ENCODE measurements at places on chromosomes 3 and 15.

- no peak for DNase-seq
These were observed 1.4 kb downstream of the IGF1R start for GRCh38 chr15:98649472-98650416.

GRCh38 chr3:112038863-112039262 is 4.3 kb downstream of the TMPRSS7 start:
- DNase-seq: no peak

- peak; percentile 1 for DNase-seq
These were observed 762.2 kb upstream of the ALCAM start for GRCh38 chr3:104604326-104605010.

- DNase-seq: no peak
These were observed 360.1 kb upstream of the THRB start for GRCh38 chr3:24854748-24855147.

DNA sequence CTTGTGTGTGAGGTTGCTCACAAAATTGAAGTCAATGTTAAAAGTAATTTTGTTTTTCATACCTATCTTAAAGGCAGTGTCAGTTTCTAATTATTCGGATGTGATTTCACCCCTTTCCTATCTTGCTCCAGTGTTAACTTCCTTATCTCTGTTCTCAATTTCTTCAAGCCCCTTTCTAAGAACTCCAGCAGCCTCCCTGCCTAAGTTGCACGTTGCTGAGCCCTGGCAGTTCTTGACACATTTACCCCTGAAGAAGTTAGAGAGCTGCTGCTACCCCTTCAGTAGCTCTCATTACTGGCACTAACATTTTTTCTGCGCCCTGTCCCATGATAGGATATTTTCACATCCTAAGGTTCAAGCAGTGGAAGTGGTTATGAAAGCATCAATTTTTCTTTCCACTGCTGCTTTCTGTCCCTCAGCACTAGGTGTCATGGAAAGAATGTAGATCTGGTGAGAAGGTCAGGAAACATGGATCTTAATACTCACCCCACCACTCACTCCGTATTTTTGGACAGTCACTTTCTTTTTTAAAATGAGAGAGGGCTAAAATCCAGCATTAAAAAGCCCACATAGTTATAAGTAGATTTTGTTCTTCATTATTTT is 62.9 kb downstream of the OPA1 start:
- DNase-seq: no peak

GRCh38 chr3:43161684-43162229 is 55.9 kb upstream of the POMGNT2 start:
- DNase-seq: no peak

DNA sequence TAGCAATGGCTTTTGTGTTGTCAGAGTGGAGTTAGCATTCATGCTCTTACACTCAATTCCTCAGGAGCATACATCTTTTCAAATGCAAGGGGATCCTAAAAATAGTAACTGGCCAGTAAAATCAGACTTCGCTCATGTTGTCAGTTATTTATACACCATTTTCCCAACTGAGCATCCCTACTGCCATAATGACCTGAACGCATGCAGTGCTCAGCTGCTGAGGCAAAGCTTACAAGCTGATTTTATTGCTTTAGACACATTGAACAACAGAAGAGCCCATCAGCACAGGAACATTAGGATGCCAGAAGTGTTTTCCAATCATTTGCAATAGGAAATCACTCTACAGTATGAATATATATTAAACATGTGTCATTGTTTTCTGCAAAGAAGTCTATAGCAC is 689.7 kb upstream of the BCHE start:
- DNase-seq: no peak

DNA sequence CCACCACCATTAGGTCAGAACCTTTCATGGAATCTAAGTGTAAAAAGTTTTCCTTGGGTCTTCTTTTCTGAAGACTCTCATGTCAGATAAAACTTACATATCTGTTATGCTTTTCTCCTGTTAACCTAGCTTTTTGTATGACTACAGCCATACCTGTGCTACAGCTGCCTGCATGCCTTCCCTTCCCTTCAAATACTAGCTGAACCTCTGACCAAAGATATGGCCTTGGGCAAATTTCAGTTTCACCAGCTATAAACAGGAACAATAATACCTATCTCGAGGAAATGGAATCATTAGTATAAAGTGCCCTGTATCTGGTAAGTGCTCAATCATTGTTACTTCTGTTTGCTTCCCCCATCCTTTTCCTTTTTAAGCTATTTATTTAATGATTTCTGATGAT is 25.0 kb downstream of the GLB1 start:
- no peak for DNase-seq

DNA sequence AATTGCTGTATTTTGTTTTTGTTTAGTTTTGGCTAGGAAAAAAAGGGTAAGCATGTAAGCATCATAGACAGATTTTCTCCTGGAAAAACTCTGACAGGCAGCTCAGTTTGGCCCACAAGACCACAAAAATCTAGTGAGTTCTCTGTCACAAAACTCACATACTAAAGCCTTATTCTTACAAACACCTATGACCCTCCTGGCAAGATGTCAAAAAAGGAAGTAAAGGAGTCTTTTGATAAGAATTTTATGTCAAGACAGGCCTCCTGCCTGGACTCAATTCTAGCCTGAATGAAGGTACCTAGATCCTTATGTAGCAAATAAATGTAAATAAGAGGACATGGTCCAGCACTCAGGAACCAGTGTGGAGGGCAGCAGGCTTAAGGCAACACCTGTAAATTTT is 668.3 kb upstream of the ZNF385D start:
- no peak for DNase-seq

- peak; percentile 84 for DNase-seq
These were observed 27.3 kb upstream of the RAD18 start for GRCh38 chr3:8990266-8991215.

- DNase-seq: no peak
These were observed 57.7 kb downstream of the SUMF1 start for GRCh38 chr3:4409415-4409814.

DNA sequence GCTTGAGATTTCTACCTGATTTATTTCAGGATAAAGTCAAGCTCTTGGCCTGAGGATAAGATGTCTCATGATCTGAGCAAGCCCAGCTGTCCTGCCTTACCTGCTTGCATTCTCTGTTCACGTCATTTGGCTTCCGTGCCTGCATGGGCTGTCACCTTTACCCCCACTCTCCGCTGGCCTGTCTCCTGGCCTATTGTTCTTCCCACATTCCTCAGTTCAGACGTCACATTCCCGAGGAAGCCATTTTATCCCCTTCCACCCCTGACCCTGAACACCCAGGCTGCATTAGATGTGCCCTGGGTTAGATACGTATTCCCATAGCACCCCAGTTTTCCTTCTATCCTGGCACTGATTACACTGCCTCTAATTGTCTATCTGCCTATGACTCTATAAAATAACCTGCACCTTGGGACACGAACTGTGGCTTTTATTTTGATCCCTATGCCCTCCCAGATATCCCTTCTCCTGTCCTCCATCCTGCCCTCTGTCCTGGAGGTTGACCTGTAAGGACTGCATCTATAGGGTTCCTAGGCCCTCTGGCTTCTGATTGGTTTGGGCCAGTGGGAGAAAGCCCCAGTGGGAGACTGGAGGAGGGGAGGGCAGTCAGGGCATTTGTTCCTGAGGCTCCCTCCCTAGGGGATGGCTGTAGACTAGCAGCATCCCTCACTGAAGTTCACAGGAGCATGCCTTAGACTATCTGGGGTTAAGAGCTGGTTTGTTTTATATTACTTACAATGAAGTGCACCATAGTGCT is 19.2 kb upstream of the UBE2Q2 start:
- DNase-seq: no peak

DNA sequence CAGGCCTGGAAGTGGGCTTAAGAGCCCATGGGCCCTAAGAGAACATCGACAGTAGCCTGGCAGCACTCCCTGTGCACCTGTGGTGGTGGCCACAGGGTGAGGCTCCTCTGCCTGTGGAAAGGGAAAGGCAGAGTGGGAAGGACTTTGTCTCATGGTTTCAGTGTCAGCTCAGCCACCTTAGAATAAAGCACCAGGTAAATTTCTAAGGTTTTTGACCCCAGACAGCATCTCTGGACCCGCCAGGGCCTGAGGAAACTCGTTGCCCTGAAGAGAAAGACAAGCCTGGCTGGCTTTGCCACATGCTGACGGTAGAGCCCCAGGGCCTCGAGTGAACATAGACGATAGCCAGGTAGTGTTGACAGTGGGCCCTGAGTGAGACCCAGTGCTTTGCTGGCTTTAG is 22.1 kb downstream of the GOLGA6A start:
- no peak for DNase-seq

DNA sequence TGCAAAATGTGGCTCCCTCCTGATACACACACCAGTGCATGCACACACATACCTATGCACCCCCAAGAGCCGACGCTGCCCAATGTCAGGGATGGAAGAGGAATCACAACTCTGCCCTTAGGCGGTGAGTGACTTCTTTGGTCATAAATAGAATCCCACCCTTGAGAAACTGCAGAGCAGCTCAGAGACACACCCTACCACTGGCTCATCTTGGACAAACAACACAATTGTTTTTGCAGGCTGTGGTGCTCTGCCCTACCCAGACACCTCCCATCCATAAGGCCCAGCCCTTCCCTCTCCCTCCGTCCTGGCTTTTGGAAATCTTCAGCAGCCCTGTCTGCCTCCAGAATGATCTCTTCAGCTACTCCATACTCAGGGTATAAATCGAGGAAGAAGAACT is 73.8 kb upstream of the HRH1 start:
- no peak for DNase-seq

- no peak for DNase-seq
These were observed at the start of gene RTP1 for GRCh38 chr3:187197335-187197649. TSS of gene RTP1 (plus strand) at chr3:187197486. CDS start at chr3:187197516, 30 bp downstream.

- no peak for DNase-seq
These were observed 119.7 kb downstream of the AQP9 start for GRCh38 chr15:58257776-58258325.

- no peak for DNase-seq
These were observed 63.8 kb downstream of the IGSF11 start for GRCh38 chr3:118970819-118971218.

GRCh38 chr3:71949442-71949841 is 164.5 kb upstream of the PROK2 start:
- no peak for DNase-seq

GRCh38 chr3:46076606-46077005 is 49.3 kb upstream of the XCR1 start:
- DNase-seq: no peak

GRCh38 chr15:57591822-57592367 is at the start of gene MYZAP:
TSS of gene MYZAP (plus strand) at chr15:57591904. CDS start at chr15:57592035, 131 bp downstream.
- DNase-seq: no peak

GRCh38 chr15:37218351-37218916 is 118.1 kb upstream of the MEIS2 start:
- no peak for DNase-seq

GRCh38 chr15:39181940-39182339 is 398.9 kb upstream of the THBS1 start:
- DNase-seq: peak; percentile 86

GRCh38 chr3:88025001-88025552 is 33.7 kb downstream of the CGGBP1 start:
- DNase-seq: no peak

DNA sequence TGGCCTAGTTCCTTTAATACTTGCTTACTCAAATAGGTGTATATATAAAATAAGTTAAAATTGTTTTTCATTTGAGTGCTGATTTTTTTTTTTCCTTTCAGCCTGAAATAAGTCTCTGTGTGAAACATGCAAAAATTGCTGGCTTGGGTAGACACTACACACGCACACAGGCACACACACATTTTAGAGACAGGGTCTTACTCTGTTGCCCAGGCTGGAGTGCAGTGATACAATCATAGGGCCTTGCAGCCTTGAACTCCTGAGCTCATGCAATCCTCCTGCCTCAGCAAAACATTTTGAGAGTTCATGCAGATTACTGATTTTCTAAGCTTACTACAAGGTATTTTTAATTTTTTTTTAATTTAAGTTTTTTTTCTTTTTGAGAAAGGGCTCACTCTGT is 12.7 kb upstream of the RFC4 start:
- no peak for DNase-seq

DNA sequence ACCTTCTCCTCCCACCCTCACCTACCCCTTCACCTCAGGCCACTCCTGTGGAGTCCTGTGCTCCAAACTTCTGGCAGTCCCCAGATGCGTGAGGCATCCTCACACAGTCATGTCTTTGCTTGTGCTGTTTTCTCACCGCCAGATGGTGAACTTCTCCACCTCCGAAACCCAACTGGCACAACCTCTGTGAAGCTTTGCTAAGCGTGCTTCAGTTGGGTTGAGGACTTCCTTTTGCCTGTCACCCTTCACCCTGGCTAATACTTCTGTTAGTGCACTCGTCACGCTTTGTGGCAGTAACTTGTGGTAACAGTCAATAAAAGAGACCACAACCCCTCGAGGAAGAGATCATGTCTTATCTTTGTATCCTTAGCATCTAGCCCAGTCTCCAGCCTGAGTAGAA is 42.0 kb upstream of the SKOR1 start:
- no peak for DNase-seq

DNA sequence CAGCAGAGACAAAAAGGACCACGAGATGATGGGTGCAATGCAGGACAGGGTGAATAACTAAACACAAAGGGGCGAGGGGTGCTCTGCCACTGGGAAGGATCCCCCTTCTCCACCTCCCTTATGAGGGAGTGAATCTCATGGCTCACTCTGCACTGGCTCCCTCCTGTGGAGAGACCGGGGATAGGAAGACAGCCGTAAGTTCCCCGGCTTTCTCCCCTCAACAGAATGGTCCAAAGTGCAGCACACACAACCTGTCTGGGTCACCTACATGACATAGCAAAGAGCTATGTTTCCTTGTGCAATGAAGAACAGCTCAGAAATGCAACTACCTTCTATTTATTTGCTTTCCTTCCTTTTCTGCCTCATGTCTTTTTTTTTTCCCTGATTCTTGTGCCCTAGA is 7.8 kb upstream of the ACSBG1 start:
- no peak for DNase-seq

DNA sequence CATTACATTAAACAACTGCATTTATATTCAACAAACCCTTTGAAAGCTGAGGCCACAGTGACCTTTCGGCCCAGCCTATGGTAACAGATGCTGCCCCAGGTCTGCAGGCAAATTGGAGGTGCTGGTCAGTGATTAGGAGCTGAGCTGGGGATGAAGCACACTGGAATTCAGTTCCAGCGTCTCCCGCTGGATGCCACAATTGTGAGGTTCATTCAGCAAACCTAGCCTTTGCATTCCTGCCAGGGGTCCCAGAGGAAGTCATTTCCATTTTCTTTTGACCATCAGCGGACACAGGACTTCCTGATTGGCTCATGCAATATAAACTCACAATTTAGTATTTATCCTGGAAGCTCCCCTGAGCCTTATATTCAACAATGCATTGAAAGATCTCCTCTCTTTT is 89.5 kb downstream of the IL20RB start:
- no peak for DNase-seq

GRCh38 chr3:183653209-183654064 is 18.0 kb downstream of the KLHL24 start:
- no peak for DNase-seq

- no peak for DNase-seq
These were observed 31.9 kb downstream of the PARP16 start for GRCh38 chr15:65254758-65255157.

DNA sequence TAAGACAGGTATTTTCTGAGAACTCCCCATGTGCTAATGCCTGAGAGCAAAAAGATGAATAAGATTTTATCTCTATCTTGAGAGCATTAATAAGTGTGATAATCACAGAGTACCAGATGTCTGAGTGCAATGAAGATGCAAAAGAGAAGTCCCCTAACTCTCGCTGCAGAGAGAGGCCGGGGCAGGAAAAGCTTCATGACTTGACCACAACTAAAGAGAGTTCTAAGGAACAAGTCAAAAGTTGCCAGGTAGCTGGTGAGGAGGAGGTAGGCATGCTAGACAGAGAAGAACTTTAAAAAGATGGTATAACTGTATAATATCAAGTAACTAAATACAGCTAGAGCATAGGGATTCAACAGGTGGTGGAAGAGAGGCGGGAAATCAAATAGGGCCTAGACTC is 28.8 kb downstream of the MTMR10 start:
- no peak for DNase-seq
